ENCODE measurements at places on chromosomes 12 and 14.
A peak's percentile ranks its signal among the peaks of the same experiment; 100 is the strongest.

GRCh38 chr12:92143258-92143657 lies 2.4 kb downstream of the BTG1 start:
- DNase-seq: no peak

GRCh38 chr14:103334644-103335622 lies 896 bp downstream of the EIF5 start:
- peak; percentile 55 for DNase-seq

- no peak for DNase-seq
Observed at GRCh38 chr12:14993537-14994266, 20.9 kb downstream of the PDE6H start.

DNA sequence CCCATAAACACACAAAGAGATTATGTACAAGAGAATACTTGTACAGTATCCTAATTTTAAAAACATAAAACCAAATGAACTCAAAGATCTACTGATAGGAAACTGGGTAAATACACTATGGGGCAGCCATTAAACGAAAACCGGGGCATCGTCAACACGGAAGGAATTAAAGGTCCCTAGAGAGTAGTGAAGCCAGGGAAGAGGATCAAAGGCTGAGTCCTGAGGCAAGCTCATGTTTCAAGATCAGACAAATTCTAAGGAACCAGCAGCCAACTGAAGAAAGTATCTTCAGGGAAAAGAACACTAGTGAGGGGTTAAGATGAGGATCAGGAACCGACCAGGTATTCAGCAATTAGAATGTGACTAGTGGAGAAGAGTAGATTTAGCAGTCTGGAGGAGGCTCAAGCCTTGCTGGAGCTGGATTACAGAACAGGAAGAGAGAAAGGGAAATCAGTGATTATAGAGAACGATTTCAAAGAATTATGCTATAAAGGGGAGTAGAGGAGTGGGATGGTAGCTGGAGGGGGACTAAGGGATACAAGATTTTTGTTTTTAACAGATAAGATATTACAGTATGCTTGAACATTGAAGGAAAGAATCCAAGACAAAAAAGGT lies 23.7 kb downstream of the SEL1L start:
- no peak for DNase-seq

DNA sequence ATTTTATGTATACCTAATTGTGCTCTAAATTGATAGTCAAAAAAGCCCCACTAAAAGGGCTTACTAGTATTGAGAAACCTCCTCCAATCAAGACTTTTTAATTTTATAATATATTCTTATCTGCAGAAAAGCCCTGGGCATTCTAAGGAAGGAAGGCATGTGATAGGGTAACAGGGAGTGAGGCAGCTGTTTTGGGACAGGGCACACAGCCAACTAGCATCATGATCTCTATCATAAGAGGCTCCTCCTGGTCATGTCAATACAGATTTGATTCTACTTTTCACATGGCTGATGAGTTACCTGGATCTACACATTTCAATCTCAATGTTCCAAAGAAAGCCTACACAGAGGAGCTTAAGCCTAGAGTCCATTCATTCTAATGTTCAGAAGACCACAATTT lies 9.1 kb downstream of the ADAM20 start:
- DNase-seq: no peak

- DNase-seq: no peak
Observed at GRCh38 chr14:93982230-93983007, 6.0 kb upstream of the ASB2 start.

DNA sequence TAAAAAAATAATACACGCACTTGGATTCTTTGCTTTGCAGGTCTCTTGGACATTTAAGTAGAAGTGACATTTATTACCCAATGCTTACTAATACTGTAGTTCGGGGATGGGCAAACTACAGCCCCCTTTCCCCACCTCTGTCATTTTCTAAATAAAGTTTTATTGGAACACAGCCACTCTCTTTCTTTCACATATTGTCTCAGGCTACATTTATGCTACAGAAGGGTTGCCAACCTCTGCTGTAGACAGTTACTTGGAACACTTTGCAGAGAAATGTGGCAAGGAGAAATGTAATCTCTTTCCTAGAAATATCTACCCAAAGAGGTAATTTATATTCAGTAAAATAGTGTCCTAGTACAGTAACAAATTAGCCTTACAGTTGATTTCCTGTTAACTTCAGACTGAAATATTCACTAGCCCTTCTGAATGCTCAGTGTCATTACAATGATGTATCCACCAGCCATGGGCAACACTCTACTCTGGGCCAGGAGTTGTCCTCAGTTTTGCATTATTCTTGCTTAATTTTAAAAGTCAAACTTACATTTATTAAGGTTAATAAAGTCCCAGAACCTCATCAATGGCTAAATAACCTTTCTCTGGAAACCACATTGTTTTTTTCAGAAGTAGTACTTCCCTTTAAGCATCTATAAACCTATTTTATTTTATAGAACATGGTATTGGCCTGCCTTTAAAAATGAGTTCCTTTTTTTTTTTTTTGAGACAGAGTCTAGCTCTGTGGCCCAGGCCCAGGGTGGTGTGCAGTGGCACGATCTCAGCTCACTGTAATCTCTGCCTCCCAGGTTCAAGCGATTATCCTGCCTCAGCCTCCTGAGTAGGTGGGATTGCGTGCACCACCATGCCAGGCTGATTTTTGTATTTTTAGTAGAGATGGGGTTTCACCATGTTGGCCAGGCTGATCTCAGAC lies 269.6 kb upstream of the AMIGO2 start:
- no peak for DNase-seq

- DNase-seq: no peak
Observed at GRCh38 chr12:55681142-55682077, 26.3 kb downstream of the ITGA7 start.

DNA sequence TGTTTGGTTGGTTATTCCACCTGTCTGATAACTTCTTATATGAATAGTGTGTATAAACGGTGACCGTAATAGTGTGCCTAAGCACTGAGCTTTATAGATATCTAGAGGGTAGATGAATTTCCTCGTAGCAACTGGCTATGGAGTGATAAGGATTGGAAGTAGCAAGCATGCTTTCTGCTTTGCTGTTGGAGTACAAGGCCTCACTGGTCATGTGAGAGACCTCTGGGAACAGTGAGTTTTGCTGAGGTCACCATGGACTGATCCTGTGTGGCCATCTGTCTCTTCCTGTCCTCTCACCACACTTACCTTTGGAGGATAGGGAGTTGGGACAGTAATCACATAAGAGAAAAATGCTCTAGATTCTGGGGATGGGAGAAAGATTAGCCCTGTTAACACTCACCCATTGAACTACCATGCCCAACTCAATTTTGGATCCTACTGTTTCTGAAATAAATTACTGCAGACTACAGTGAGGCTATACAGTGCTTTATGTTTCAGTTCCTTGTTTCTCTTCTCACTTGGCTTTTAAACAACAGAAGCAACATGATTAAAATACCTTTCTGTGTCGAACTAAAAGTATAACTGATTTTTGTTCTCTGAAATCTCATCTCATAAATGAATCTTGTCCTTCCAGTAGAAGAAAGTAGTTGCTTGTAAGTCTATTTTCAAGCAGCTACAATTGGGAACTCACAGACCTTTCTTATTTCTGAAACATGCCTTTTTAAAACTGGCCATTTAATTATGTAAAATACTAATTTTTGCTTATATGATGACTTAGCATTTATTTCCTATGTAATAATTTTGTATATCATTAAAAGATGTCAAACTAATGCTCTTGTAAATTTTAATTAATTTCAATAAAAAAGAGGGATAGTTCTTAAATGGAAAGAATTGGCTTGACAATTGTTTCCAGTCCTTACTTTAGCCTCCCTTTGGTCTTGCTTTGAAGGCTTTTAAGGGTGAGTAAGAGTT lies 8.3 kb downstream of the TMX1 start:
- no peak for DNase-seq

- no peak for DNase-seq
Observed at GRCh38 chr12:42584651-42585111, 4.9 kb downstream of the PRICKLE1 start.

- DNase-seq: no peak
Observed at GRCh38 chr12:118017926-118018325, 1.4 kb downstream of the RFC5 start.

DNA sequence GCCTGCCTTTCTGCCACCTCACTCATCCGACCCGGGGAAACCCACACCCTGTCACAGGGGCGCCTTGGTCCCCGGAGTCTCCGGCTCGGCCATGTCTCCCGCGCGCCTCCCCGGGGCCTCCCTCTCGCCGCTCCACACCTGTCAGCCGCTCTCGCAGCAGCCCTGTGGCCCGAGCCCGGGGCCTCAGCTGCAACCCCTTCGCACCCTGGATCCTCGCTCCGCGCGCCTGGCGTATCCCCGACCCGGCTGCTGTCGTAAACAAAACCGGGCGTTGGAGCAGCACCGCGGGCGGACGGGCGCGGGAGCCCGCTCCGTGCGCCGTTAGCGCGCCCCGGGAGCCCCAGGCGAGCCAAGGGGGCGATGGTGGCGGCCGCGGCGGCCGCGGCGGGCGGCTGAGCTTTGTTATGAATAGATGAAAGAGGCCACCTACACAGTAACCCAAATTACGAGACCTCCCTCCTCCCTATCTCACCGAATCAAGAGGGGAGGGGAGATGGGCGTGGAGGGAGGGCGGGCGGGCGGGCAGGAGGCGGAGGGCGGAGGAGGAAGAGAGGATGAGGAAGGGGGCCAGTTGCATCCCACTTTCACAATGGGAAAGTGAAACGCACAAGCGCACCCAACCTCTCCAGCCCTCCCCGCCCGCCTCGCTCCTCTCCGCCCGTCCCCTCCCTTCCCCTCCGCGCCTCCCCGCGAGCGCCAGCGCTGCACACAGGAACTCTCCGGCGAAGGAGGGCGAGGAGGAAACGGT lies at the start of gene PLXNC1:
Gene PLXNC1, plus strand, starts transcription at position 587 of the 748 bp plus-strand sequence. CDS start 395 bp downstream, outside the sequence.
- DNase-seq: no peak

DNA sequence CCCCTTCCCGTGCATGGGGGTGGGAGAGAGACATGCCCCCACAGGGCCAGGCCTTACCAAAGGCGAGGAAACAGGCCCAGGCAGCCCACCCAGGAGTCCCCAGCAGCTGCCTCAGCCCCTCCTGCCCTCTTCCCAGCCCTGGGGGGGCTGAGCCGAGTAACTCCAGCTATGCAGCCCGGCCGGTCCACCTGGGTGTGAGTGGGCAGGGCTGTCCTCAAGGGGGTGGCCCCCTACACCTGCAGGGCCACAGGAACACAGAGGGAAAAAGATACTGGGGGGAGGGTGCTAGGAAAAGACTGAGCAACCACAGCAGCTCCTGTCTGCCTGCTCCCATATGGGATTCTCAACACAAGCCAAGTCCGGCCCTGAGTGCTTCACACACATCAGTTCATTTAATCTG lies 7.6 kb downstream of the FIGNL2 start:
- no peak for DNase-seq

DNA sequence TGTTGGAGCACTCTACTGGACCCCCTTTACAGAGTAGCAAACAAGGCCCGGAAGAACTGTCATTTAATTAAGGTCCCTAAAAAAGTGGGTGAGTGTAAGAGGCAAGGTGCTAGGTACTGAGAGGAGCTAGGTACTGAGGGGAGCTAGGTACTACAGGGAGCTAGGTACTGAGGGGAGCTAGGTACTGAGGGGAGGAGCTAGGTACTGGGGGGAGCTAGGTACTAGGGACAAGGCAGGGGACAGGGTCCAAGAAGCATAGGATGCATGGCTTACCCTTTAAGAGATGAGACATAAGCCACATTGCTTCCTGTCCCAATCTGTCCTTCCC lies 4.9 kb downstream of the KRT5 start:
- no peak for DNase-seq

DNA sequence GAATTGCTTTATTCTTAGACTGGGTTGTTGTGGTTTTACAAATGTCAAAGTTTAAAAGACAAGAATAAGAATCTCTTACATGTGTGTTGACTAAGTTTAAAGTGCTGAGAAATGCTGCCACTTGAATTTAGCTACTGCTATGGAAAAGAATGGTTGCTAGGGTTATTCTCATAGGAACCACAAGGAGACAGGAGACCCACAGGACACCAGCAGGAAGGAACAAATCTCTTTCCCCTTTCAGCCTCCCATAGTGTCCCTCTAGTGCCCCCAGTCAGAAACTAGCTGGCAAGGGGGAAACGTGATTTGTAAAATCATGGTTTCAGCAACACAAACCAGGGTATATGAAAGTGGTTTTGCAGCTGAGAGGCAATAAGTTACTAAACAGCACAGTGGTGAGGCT lies 102.7 kb downstream of the ST8SIA1 start:
- DNase-seq: no peak

- DNase-seq: no peak
Observed at GRCh38 chr14:104844306-104845032, 20.6 kb upstream of the CEP170B start.

DNA sequence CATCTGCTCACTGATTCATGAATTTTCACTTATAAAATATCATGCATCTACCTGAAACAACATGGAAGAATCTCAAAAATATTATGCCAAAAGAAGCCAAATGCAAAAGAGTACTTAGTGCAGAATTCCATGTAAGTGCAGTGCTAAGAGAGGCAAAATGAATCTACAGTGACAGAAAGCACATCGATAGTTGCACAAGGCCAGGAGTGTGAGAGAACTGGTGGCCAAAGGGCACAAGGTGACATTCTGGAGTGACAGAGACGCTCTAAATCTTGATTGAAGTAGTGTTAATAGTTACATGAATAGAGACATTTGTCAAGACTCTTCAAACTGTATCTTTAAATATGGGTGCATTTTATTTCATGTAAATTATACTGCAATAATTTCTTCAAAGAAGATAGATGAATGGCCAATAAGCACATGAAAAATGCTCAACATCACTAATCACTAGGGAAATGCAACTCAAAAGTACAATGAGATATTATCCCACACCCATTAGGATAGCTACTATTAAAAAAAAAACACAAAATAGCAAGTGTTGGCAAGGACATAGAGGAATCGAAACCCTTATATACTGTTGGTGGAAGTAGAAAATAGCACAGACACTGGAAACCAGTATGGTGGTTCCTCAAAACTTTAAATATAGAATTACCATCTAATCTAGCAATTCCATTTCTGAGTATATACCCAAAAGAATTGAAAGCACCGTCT lies 71.7 kb upstream of the KICS2 start:
- DNase-seq: no peak

GRCh38 chr12:20450591-20451180 lies 82.3 kb downstream of the PDE3A start:
- DNase-seq: no peak

DNA sequence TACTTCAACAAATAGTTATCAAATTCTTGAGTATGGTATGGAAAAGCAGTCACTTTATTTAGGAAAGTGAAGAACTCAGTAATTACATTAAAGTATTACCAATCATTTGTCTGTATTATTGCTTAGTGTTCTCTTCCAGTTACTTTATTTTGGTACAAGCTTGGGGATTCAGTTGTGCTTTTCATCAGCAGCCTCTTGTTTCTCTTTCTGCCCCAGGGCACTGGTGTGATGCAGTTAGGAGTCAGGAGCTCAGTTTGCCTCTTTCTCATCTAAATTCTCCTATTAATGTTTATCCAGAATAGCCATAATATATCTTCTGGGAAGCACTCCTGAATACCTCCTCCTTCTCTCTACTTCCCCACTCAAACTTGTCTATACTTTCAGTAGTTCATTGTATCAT lies 25.7 kb downstream of the PMCH start:
- DNase-seq: no peak

- DNase-seq: no peak
Observed at GRCh38 chr12:55823419-55823818, 5.6 kb downstream of the ORMDL2 start.

GRCh38 chr14:90274019-90274418 lies 17.7 kb downstream of the PSMC1 start:
- no peak for DNase-seq

GRCh38 chr12:122785503-122785902 lies 11.1 kb downstream of the CCDC62 start:
- DNase-seq: no peak

- DNase-seq: peak; percentile 56
Observed at GRCh38 chr12:55742719-55743405, at the start of gene GDF11. Gene GDF11, plus strand, starts transcription at chr12:55743122. Its CDS starts 195 bp downstream, at chr12:55743317.

- DNase-seq: peak; percentile 23
Observed at GRCh38 chr12:49055978-49056754, 4.4 kb downstream of the KMT2D start.

Data from stimulated activated CD8-positive, alpha-beta memory T cell treated with anti-CD3 and anti-CD28 coated beads, Interleukin-4, amount 100 ng/mL, for 1 hour (primary cell).